Mucosa of gallbladder (tissue), 1 donor: ENCODE measurements at places on chromosomes 3 and 15.

GRCh38 chr15:38226608-38227266 lies 25.9 kb upstream of the SPRED1 start:
- peak; percentile 72 for DNase-seq

DNA sequence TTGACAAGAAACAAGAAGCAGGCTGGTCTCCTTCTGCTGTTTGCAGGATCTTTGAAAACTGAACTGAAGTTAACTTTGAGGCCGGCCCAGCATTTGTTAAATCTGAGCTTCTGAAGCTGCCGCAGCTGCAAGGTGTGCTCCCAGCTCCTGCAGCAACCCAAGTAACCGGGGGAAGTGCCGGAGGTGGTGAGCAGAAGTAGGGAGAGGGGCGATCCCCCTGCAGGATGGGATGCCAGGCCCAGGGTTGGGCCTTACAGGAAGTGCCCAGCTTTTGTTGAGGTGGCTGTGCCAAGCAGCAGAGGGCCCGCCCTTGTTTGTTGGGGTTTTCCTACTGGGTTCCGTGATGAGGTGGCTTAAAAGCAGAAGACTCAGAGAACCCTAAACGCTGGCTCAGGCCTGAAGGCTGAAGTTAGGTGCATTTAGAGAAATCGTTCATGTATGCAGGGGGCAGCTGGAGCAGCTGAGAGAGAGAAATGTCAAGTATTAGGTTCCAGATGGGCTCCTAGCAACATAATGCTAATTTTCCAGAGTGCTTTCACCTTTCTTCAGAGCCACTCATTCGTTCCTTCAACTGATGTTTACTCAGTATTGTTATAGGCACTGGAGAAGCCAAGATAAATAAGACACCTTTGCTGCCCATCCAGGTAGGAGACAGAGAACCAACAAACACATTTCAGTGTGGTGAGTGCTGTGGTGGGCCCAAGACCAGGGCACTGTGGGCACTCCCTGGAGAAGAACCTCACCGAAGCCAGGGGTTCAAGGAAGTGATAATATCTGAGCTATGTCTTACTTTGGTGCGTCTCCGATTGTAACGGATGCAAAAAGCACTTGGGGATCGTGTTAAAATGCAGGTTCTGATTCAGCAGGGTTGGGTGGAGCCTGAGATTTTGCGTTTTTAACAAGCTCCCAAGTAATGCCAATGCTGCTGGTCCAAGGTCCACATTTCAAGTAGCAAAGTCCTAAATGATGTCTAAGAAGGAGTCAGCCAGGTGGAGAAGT lies 42.2 kb upstream of the PLCL2 start:
- DNase-seq = peak; percentile 49

GRCh38 chr3:183153210-183153950 lies 9.2 kb downstream of the LAMP3 start:
- DNase-seq = no peak

DNA sequence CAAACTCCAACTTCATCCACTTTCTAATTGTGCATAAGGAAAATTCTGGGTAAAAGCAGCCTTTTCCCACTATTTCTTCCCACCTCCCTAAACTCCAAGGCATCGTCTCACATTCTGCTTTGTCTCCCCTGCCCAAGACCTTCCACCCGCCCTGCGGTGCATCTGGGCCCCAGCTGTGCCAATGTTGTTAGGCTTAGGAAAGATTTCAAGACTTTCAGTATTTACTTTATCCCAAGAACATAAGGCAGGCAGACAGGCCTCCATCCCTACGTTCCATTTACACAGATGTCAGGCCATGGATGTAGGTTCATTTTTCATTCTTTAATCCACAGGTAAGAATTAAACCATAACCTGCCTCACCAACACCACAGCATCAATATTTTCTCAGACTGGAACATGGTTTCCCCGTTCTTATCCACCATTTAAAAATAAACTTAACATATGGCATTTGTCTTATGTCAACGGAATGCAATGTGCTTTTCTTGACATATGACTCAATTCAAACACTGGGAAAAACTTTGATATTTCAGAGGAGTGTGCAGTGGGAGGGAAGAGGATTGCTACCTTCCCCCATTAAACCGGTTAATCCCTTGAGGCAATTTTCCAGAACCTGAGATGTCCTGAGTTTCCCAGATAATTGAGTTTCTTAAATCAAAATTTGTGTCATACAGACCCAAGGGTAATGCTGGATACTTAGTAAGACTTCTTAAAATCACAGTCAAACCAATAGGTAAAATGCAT lies 238.0 kb upstream of the LRIG1 start:
- DNase-seq = no peak

- no peak for DNase-seq
Observed at GRCh38 chr15:30922480-30923311, 19.0 kb downstream of the FAN1 start.

DNA sequence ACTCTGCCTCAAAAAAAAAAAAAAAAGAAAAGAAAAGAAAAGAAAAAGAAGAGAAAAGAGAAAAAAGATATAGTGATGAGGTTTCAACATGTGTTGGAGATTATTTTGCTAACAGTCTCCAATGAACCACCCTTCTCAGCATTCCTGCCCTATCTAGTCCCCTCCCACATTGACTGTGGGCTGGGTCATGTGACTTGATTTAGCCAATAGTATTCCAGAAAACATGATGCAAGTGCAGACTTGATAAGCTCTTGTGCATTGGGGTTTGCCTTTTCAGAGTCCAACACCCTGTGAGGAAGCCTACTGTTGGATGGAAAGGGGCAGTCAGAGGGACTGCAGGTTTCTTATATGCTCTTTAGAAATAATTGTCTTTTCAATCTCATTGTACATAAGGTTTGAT lies 37.8 kb upstream of the MED12L start:
- no peak for DNase-seq
